ENCODE measurements at places on chromosomes 2 and 18.

- no peak for DNase-seq
Observed at GRCh38 chr2:24815171-24815570, 21.9 kb downstream of the CENPO start.

GRCh38 chr2:70679259-70679658 lies 88.7 kb downstream of the ADD2 start:
- no peak for DNase-seq

DNA sequence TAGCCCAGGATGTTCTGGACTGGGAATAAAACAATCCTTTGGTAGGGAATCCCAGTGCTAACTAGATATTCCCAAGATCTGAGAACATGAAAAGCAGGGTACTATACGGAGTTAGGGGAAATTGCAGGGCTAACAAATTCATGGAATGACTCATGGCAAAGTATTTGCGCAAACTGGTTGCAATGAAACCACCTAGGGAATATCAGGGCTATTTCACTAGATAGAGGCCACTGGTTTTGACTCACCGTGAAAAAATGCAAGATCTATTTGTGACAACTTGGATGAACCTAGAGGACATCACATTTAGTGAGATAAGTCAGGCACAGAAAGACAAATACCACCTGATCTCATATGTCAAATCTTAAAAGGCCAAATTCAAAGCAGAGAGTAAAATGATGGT lies 233.3 kb downstream of the MBD2 start:
- no peak for DNase-seq

DNA sequence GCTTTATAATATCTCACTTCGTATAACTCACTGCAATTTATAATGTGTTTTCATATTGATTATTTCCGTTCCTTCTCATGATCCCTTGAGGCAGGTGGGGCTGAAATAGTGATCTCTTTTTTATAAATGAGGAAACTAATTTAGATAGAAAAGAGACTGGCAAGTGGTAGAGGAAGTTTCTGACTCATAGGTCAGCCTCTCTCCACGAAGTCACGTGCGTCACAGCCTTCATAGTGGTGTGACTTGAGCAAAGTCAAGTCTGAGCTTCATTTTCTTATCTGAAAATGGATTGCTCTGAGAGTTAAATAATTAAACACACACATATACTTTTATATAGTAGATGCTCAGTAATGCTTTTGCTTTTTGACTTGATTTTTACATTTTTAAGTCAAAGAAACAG lies 19.9 kb downstream of the ABCG5 start:
- DNase-seq = no peak

DNA sequence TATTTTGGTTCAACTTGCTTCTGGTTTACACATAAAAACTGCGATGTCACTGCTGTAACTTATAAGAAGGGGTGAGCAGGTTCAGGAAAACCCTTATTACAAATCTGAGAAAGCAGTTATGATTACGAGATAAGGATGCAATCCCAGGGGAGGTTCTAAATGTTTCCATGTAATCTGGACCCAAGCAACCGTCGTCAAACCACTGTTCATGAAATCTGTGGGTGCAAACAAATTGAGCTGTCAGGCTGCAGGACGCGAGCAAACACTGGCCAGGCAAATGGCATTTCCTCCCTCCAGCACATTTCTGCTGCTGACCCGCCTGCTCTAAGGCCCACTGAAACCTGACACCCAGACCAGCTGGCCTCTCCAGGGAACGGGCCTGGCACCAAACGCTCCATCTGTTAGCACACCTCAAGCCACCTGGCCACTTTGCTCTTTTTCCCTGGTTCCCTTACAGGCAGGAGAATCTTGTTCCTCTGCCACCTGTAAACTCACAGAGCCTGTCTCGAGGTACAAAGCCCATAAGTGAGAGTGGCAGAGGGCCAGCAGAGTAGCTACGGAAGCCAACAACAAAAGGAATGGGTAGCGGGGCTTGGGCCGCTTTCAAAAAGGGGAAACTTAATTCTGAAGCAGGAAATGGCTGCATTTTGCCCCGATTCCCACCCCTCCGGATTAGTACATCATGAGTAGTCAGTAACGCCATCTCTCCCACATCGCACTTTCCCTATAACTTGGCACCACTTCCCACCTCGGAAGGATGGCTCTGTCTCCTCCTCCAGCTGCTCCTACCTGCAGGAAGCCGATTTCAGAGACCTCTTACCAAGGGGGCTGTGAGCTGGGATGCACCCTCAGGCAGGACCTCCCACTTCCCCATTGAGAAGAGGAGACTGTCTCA lies 26.5 kb downstream of the CRACDL start:
- DNase-seq = no peak

DNA sequence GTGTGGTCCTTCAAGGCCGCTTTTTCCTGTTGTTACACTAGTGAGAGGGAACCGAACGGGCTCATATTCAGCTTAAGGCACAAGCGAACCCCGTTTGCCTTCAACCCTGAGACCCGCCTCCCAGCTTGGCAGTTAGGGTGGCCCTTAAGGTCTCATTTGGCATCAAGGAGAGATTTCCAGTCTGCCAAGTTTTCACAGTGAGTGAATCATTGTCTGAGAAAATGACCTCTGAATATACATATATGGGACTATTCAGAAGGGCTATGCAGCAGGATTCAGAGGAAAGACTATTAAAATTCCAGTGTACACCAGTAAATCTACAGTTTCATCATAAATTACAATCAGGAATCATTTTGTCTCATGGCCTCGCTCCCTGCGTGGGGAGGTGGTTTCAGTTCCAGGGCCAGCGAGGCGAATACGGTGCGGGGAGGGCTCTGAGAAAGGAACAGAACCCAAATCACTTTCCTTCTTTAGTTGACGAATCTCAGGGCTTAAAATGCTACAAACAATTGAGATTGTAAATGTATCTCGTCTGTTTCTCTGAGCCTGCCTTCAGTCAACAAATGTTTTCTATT lies 231.4 kb downstream of the FAM210A start:
- no peak for DNase-seq

GRCh38 chr2:159484532-159484931 lies 131.8 kb downstream of the BAZ2B start:
- no peak for DNase-seq

- DNase-seq = peak; percentile 74
Observed at GRCh38 chr2:188291617-188292347, at the start of gene GULP1. GULP1 (plus strand) TSS chr2:188291874; CDS start chr2:188477703, 185,829 bp downstream.

- no peak for DNase-seq
Observed at GRCh38 chr2:84731185-84731584, 149.7 kb downstream of the TRABD2A start.

GRCh38 chr18:31250902-31251301 lies 67.1 kb upstream of the DSG1 start:
- no peak for DNase-seq

DNA sequence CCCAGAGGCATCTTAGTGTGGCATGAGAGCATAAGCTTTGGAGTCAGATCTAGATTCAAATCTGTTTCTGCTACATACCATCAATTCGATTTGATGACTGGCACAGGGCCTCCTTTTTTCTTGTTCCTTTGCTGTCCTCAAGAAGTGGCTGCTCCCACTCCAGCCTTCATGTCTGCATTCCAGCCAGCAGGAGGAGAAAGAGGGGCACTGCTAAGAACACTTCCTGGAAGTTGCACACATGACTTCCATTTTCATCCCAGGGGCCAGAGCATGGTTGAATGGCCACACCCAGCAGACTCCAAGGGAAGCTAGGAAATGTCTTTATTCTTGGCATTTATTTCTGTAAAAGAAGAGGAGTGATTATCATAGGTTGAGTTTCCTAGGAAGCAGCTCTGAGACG lies 50.4 kb downstream of the EML6 start:
- DNase-seq = no peak

- no peak for DNase-seq
Observed at GRCh38 chr18:49022311-49023161, 71.8 kb upstream of the SMAD7 start.

- no peak for DNase-seq
Observed at GRCh38 chr2:79849949-79850348, 337.1 kb downstream of the CTNNA2 start.
